Naive thymus-derived CD8-positive, alpha-beta T cell (primary cell): ENCODE measurements at places on chromosomes 2 and 18. TPM values are rescaled to one million over a fixed set of nuclear protein-coding genes. Genes with fewer than 3 reads are reported as not detected.

GRCh38 chr2:215527736-215528135 lies 91.9 kb upstream of the FN1 start:
- no peaks in the 10 kb centered on the region for H3K4me1 ChIP-seq
- H3K4me3 ChIP-seq: no peak overlapping the region
- no peak for DNase-seq

DNA sequence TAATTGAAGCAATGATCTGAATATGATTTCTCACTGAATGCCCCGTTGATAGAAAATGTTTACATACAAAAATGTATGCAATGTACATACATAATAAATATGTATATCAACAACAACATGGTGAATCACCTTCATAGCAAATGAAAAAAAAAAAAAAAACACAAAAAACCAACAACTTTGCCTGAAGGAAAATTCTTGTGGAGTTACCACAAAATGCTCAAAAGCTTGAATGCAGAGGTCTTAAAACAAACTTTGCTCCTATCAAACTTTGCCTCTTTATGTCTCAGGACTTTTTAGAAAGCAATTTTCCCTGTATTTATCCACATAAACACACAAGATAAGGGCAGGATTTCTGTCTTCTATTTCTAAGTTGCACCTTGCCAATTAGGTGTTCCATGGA lies 92.9 kb upstream of the SIX2 start:
- no peak overlapping the region for H3K27ac ChIP-seq
- H3K27me3 ChIP-seq: peaks cover 18% of the 10 kb centered on the region
- H3K36me3 ChIP-seq: no peaks in the 10 kb centered on the region
- no peaks in the 10 kb centered on the region for H3K4me1 ChIP-seq
- DNase-seq: no peak

GRCh38 chr18:77905449-77906055 lies 655.9 kb downstream of the GALR1 start:
- H3K36me3 ChIP-seq: no peaks in the 10 kb centered on the region
- no peak overlapping the region for H3K27ac ChIP-seq
- H3K4me1 ChIP-seq: peaks cover 2% of the 10 kb centered on the region
- no peak overlapping the region for H3K4me3 ChIP-seq
- no peak for DNase-seq

DNA sequence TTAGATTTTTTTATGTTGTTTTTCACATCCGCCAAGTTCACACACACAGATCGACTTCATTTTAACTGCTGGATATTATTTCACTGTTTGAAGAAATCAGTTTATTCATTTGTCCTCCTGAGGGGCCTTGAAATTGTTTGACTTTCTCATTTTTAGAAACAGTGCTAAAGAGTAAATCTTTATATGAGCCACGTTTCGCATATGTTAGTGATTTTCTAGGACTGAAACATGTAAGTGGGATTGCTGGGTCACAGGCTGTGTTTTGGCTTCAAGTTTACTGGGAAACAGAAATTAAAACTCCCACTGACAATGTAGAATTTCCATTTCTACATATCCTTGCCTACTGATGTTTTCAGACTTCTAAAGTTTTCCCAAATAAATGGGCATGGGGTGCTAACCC lies 363.8 kb downstream of the NCKAP5 start:
- no peak overlapping the region for H3K4me3 ChIP-seq
- no peaks in the 10 kb centered on the region for H3K36me3 ChIP-seq
- no peaks in the 10 kb centered on the region for H3K4me1 ChIP-seq
- H3K27ac ChIP-seq: no peak overlapping the region
- no peak for DNase-seq
- H3K27me3 ChIP-seq: no peaks in the 10 kb centered on the region

DNA sequence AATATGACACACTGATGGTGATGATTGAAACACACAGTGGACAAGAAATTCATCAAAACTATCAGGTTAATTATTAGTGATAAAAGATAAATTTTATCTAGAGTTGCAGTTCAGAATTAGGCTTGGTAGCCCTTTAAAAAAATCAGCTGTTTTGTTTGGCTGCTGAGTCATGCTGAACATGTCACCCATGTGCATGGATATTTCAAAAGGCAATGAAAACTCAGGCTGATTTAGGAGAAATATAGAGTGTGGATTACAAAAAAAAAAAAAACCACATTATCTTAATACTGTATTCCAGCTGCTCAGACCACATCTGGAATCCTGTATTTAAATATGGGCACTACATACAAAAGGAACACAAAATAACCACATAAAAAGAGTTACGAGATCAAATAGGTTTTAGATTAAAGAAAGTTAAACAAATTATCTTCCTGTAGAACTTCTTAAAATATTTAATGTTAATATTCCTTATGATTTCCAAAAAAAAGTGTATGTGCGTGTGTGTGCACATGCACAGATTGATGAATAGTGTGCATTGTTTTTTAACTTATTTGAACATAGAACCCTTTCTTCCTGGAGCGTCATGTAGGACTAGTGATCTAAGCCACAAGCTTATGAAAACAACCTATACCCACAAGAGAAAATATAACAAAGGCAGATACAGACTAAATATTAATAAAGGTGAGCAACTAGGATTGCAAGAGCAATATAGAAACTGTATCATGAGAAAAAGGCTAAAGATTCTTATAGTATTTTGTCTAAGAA lies 186.2 kb downstream of the STK39 start:
- H3K4me3 ChIP-seq: no peak overlapping the region
- H3K36me3 ChIP-seq: peaks cover 58% of the 10 kb centered on the region
- no peak for DNase-seq
- no peaks in the 10 kb centered on the region for H3K4me1 ChIP-seq
- no peak overlapping the region for H3K27ac ChIP-seq

DNA sequence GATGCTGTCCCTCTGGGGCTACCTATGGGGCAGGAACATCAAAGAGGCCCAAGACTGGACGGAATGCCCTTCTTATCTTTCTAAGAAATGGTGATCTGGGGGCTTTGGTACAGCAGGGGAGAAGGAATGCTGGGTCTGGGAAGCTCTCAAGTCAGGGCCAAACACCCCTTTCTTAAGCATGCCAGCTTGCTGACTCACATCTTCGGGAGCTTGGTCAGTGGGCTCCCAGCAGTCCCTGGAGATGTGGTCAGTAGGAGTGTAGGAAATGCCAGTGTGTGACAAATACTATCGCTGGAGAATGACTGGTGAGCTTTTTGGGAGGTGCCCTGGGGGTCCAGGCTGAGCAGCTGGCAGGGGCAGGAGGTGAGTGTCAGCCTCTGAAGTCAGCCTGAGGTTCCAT lies 105.0 kb upstream of the CDC42EP3 start:
- no peak overlapping the region for H3K4me3 ChIP-seq
- no peaks in the 10 kb centered on the region for H3K27me3 ChIP-seq
- no peaks in the 10 kb centered on the region for H3K4me1 ChIP-seq
- H3K36me3 ChIP-seq: peaks cover 17% of the 10 kb centered on the region
- DNase-seq: no peak

DNA sequence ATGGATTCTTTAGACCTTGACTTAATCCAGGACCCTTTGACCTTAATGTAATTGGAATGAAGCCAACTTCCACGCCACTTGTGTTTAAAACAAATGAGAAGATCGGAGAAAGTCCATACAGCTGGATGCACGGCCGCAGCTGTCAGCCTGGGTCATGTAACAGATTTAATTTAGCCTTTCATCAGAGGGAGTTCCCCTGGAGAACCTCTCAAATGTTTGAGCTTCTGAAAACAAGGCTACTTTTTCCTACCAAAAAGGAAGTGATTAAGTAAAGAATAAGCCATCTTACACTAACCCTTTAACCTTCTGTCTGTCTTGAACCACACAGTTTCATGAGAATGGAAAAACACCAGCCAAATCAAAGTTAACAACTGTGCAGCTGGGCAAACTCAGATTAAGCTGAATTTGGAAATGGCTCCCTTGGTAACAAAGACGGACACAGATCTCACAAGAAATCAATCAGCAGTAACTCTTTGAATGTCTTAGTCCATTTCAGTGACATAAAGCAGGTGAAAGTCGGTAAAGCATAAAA lies 103.6 kb downstream of the DOCK10 start:
- peaks cover 86% of the 10 kb centered on the region for H3K4me1 ChIP-seq
- H3K36me3 ChIP-seq: peaks cover 5% of the 10 kb centered on the region
- H3K4me3 ChIP-seq: peak overlapping the region; percentile 66
- peak overlapping the region; percentile 93 for H3K27ac ChIP-seq
- no peak for DNase-seq

- H3K27ac ChIP-seq: peak overlapping the region; percentile 53
- no peak overlapping the region for H3K4me3 ChIP-seq
- no peaks in the 10 kb centered on the region for H3K27me3 ChIP-seq
- H3K4me1 ChIP-seq: peaks cover 55% of the 10 kb centered on the region
Observed at GRCh38 chr2:27400348-27401135, 8.8 kb downstream of the PPM1G start.

DNA sequence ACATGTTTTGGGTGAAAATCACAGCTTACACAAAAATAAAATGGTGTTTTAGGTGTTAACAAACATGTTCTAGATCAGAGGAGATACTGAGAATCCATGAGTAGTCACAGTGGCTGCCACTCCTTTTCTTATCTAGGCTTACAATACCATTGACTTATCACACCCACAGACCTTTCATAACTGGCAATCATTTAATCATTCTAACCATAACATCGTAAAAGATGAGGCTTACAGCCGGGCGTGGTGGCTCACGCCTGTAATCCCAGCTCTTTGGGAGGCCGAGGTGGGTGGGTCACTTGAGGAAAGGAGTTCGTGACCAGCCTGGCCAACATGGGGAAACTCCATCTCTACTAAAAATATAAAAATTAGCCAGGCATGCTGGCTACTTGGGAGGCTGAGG lies 18.8 kb upstream of the SERPINB5 start:
- H3K4me3 ChIP-seq: no peak overlapping the region
- H3K4me1 ChIP-seq: no peaks in the 10 kb centered on the region
- DNase-seq: no peak
- H3K27me3 ChIP-seq: peaks cover 8% of the 10 kb centered on the region
- no peak overlapping the region for H3K27ac ChIP-seq

DNA sequence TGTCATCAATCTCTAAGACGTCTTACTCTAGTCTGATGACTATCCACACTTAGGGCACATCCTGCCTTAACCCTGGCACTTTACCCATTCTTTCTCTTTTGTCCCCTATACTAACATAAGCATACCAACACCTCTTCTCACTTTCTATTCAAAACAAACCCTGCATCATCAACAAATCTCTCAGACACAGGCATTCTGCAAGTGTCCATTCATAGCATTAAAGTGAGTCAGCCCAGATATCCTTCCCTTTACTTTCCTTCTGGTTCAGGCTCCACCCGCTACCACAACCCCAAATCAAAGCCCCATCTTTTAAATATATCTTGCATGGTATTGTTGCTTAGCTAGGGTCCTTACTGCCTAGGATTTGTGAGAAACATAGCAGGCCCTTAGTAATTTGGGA lies 3.8 kb downstream of the GRB14 start:
- H3K27me3 ChIP-seq: peaks cover 21% of the 10 kb centered on the region
- no peak for DNase-seq
- no peaks in the 10 kb centered on the region for H3K36me3 ChIP-seq
- H3K27ac ChIP-seq: no peak overlapping the region
- peaks cover 3% of the 10 kb centered on the region for H3K4me1 ChIP-seq
- H3K4me3 ChIP-seq: no peak overlapping the region

GRCh38 chr2:128642316-128642715 lies 323.6 kb upstream of the HS6ST1 start:
- no peaks in the 10 kb centered on the region for H3K36me3 ChIP-seq
- no peak overlapping the region for H3K27ac ChIP-seq
- H3K4me3 ChIP-seq: no peak overlapping the region

DNA sequence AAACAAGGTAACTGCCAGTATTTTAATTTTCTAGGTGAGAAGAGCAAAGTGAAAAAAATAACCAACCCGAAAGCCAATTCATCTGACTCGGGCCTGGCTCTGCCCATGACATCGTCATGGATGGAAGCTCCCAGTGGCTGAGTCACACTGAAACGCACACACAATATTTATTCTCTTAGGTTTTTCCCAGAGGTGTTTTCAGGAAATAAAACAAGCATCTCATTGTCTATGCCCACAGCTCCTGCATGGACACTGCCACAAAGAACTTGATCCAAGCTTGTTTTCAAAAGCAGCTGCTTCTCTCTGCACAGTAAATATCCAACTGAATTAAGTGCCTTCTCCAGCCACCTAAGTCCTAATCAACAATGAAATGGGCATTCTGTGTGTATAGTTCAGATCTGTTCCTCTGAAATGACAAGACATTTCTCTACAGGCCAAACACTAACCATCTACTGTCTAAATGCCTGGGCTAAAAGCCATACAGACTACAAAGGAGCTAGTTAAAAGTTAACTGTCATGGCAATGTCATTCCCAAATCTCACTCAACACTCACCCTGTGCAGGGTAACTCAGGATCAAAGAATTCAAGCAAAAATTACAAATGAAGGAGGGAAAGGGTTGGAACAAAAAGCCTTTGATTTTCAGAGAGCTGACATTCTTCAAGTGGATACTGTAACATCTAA lies 62.9 kb downstream of the RPL31 start:
- no peaks in the 10 kb centered on the region for H3K27me3 ChIP-seq
- no peak for DNase-seq
- H3K36me3 ChIP-seq: no peaks in the 10 kb centered on the region
- no peaks in the 10 kb centered on the region for H3K4me1 ChIP-seq
- H3K27ac ChIP-seq: no peak overlapping the region

DNA sequence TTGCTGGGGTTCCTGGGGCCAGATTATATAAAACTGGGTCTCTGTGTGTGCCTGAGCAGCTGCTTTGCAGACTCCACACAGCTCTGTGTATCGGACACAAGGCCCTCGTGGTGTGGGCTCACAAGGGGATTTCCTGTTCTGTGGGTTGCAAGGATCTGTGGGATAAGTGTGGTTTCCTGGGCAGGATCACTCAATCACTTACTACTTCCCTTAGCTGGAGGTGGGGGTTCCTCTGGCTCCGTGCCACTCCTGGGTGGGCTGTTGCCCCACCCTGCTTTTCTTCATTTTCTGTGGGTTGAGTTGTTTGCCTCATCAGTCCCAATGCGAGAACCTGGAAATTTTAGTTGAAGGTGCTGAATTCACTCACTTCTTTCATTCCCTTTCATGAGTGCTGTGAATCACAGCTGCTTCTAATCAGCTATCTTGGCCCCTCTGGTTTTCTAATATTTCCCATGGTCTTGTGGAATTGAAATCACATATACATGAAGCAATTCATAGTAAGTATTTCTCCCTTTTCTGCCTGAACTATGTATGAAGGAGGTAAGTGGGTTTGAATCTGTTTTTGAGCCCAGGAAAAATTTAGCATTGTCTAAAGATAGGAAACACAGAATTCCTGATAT lies 196.3 kb downstream of the DCDC2C start:
- H3K4me3 ChIP-seq: no peak overlapping the region
- H3K27me3 ChIP-seq: peaks cover 24% of the 10 kb centered on the region
- DNase-seq: no peak

GRCh38 chr18:36509646-36510197 lies 212.2 kb downstream of the FHOD3 start:
- no peaks in the 10 kb centered on the region for H3K36me3 ChIP-seq
- no peak overlapping the region for H3K27ac ChIP-seq
- H3K4me3 ChIP-seq: no peak overlapping the region
- DNase-seq: no peak

- no peak overlapping the region for H3K27ac ChIP-seq
- H3K27me3 ChIP-seq: no peaks in the 10 kb centered on the region
- no peak overlapping the region for H3K4me3 ChIP-seq
- H3K36me3 ChIP-seq: no peaks in the 10 kb centered on the region
- H3K4me1 ChIP-seq: no peaks in the 10 kb centered on the region
Observed at GRCh38 chr18:8314124-8314523, 295.1 kb upstream of the RAB12 start.

GRCh38 chr2:154700136-154700535 lies 1.6 kb downstream of the KCNJ3 start:
- DNase-seq: no peak
- no peak overlapping the region for H3K27ac ChIP-seq
- no peaks in the 10 kb centered on the region for H3K36me3 ChIP-seq
- H3K4me1 ChIP-seq: peaks cover 5% of the 10 kb centered on the region

The KIF5C gene
- polyA plus RNA-seq: 1.4 TPM

The MPPE1 gene
- 37.1 TPM for polyA plus RNA-seq

The ATP9B gene
- 17.1 TPM for polyA plus RNA-seq

The PID1 gene
- not detected for polyA plus RNA-seq

The TMEM169 gene
- 1.8 TPM for polyA plus RNA-seq

The ABCA12 gene
- not detected for polyA plus RNA-seq

The KCNIP3 gene
- polyA plus RNA-seq: not detected
